ENCODE measurements at places on chromosomes 12 and 14.

GRCh38 chr12:67442347-67442841, 173.2 kb downstream of the CAND1 start:
- no peak for DNase-seq

GRCh38 chr12:77796775-77797174, 33.9 kb upstream of the NAV3 start:
- no peak for DNase-seq

- DNase-seq, result peak; percentile 50
Observed at GRCh38 chr12:124323771-124324530, 29.1 kb downstream of the RFLNA start.

DNA sequence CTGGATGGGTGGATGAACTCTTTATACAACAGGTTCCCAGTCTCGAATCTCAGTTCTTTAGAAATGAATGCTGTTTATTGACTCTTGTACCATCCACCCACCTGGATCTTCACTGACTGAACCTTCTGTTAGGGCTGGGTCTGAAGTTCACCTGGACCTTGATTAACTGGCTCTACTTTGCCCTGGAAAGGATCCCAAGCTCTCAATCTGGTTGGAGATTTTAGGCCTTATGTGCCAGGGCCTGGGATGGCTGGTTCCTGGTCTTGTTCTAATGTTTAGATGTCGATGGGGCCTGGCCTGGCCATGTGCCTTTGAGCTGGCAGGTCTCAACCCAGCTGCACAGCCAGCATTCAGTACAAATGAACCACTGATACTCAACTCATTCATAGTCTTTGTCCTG, 76.5 kb upstream of the MED13L start:
- DNase-seq, result no peak

Data from erythroblast (primary cell).